Fibroblast of upper back skin (primary cell): ENCODE measurements at places on chromosomes 4 and X.

- DNase-seq, result no peak
Measured at GRCh38 chrX:17440258-17440657, 65.3 kb downstream of the NHS start.

DNA sequence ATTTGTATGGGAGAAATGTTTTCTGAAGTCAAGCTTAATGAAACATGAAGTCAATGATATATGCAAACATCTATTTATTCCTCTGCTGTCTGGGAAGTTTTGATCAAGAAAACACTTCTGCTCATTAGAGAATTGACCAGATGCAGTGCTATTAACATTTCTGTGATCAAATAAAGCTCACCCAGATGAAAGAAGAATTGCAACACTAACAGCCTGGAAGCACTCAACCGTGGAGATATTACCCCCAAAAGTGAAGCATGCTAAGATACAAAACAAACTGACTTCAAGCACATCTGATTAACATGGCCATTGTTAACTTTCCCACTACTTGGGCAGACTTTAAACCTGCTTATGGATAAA, 73.7 kb upstream of the GUCY1A1 start:
- DNase-seq, result no peak

DNA sequence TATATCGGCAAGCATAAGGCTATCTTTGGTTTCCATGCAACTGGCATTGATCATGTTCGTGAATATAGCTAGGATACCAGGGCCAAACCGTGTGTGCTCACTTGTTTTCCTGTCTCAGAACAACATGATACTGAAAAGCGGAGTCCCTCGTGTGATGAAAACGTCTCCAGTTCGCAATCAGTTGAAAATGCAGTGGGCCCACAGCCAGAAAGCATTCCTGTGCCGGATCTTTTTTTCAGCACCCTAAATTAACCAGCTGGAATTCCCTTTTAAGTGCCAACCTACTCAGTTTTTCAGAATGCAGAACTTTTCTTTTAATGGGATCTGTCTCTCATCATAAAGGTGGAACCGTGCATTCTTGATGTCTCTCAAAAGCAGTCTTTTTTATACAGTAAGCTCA, 130.8 kb upstream of the FRG1 start:
- DNase-seq, result peak; percentile 39

GRCh38 chr4:61714387-61714911, 514.3 kb downstream of the ADGRL3 start:
- no peak for DNase-seq

GRCh38 chrX:103276581-103277002, at the start of gene TCEAL5:
Gene TCEAL5, minus strand, starts transcription at chrX:103276750. Its CDS starts 2,187 bp downstream, at chrX:103274563.
- no peak for DNase-seq

DNA sequence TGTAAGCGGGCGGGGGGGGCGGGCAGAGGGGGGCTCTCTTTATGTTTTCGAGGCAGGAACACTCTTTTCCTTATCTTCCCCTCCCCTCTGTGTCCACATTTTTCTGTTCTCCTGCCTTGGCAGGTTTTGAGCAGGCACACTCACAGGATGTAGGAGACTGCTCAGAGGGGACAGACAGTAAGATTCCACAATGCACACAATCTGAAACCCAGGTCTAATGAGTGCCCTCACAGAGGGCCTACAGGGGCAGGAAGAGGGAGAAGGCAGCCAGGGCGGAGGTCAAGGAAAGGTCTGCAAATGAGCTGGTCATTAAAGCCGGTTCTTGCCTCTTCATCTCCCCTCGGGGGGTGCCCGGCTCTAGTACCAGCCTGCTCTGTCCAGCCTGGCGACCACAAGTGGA, 106.1 kb upstream of the ATP6AP2 start:
- no peak for DNase-seq

GRCh38 chrX:13064599-13065143, 20.3 kb upstream of the FAM9C start:
- DNase-seq, result peak; percentile 85

DNA sequence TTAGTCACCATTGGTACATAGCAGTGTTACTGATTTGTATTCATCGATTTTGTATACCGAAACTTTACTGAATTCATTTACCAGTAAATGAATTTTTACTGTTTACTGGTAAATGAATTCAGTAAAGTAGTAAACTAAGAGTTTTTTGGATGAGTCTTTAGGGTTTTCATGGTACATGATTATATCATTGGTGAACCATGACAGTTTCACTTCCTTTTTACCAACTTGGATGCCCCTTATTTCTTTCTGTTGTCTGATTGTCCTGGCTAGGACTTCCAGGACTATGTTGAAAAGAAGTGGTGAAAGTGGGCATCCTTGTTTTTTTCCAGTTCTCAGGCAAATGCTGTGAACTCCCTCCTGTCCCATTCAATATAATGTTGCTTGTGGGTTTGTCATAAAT, 494.9 kb downstream of the GALNTL6 start:
- no peak for DNase-seq

- DNase-seq, result no peak
Measured at GRCh38 chr4:131054489-131055019, 1958.6 kb downstream of the C4orf33 start.

GRCh38 chr4:83124111-83124780, 9.7 kb upstream of the PLAC8 start:
- no peak for DNase-seq

DNA sequence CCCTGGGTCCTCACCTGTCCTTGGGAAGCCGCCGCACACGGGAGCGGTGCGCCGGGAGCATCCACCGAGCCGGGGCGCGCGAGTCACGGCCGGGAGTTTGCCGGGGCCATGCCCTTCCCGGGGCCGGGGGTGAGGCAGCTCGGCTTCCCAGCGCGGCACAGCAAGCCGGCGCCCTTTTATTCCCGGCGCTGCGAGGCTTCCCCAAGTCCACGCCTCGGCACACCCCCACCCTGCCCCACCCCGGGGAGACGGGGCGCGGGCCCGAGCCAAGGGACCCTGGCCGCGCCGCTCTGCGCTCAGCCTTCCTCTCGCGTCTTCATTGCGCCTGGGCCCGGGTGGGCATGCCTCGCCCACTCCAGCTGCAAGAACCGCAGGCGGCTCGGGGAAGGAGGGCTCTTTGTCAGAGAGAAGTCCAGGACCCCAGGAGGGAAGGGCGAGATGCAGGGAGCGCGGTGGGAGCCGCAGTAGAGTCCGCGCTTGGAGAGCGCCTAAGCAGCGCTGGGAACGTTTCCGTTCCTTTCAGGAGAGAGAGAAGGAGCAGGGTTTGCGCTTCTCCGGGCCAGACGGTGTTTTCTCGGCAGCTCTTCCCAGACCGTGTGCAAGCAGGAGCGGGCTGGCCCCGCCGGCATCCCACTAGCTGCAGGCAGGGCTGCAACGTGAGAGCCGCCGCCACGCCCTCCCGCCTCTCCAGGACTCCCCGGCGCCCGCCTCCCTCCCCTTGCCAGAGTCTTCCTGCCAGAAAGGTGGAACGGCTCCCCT, at the start of gene MXRA5:
TSS of gene MXRA5 (minus strand) at position 152 of the 759 bp plus-strand sequence. CDS start 2,819 bp downstream, outside the sequence.
- DNase-seq, result peak; percentile 53

GRCh38 chr4:160136021-160136420, 1033.1 kb downstream of the RAPGEF2 start:
- DNase-seq, result no peak

GRCh38 chr4:52843958-52844357, 18.2 kb upstream of the RASL11B start:
- no peak for DNase-seq

DNA sequence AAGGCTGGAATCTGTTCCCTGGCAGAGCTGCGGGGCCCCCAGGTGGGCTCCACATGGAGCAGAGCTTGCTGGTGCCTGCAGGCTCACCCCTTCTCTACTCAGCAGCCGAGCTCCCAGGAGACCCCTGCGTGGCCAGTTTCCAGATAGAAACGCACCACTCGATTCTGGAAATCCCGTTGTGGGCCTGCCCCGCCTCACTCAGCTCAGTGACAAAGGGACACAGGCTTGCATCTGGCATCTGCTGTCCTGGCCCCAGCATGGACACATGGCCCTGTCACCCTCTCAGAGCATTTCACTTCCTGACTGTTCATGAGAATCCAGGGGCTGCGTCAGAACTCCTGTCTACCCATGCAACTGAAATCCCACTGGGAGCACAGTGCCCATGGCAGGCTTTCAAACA, 20.5 kb upstream of the C4orf50 start:
- DNase-seq, result no peak

- no peak for DNase-seq
Measured at GRCh38 chr4:146932116-146932515, 13.5 kb downstream of the TTC29 start.

DNA sequence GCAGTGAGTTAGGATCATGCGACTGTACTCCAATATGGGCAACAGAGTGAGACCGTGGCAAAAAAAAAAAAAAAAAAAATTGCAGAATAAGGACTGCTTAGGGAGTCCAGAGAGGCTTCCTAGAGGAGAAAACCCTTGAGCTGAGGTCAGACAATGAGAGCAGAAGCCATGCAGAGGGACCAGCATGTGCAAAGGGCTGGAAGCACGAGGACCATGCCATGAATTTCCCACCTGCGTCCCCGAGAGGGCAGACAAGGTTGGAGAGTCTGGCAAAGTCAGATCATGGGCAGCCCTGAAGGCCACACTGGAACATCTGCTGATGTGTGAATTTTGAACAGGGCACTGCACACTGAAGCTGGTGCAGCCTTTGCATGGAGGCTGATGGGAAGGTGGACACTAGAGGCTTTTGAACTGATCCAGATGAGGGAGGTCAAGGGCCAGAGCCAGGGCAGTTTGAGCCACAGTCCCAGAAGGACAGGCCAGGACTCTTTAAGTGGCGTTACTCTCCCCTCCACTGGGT, 6.5 kb upstream of the JAKMIP1 start:
- DNase-seq, result no peak

DNA sequence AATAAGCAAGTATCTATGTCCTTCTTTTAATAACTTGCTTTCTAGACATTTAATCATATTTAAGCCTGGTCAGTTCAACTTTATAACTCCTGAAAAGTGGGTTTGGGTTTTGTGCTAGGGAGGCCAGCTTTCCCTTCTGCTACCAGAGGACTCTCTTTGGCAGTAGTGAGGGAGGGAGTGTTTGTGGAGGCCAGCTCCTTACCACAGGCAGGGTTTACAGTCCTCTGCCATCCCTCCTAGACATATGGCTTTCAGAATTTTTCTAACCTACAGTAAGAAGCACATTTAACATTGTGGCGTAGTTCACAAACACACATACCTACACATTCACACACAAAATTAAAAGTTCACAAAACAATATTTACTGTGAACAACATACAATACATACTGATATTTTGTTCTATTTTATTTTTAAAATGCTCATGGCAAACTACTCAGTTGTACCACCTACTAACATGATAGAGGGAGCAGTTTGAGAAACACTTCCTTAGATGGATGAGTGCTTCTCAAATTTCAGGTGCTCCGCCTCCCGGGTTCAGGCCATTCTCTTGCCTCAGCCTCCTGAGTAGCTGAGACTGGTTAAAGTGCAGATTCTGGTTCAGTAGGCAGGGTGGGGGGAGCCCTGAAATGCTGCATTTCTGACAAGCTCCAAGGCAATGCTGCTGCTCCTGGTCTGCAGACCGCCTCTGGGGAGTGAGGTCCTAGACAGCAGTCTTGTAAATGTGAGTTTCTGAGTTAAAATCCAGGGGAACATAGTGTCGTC, 86.7 kb downstream of the PTTG2 start:
- peak; percentile 57 for DNase-seq

GRCh38 chr4:15702941-15703403, at the start of gene BST1:
Gene BST1, plus strand, starts transcription at chr4:15703065. Its CDS starts 80 bp downstream, at chr4:15703145.
- DNase-seq, result peak; percentile 61

GRCh38 chr4:159227984-159228383, 125.1 kb downstream of the RAPGEF2 start:
- DNase-seq, result peak; percentile 91

DNA sequence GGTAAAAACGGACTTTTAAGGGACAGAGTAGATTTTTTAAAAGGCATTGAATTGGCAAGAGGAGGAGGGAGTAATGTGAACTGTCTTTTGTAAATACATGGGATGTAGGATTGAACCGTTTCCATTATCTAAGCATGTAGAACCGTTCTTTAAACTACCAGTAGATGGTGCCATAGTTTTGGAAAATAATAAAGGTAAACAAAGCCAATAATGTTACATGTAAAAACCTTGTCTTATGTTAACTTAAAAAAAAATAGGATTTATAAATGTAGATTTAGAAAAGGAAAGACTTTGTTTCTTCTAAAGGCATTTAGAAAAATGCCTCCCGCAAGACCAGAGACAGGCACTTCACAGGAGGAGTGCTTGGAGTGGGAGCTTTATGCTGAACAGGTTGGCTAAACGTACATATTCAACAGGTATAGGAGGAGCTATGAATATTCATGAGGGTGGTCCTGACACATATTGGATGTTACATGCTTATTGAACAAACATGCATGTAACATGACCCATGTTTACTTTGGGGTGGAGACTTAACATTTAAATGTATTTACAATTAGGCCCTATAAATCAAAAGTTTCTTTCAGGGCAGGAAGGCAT, 45.5 kb upstream of the FAM241A start:
- peak; percentile 62 for DNase-seq

DNA sequence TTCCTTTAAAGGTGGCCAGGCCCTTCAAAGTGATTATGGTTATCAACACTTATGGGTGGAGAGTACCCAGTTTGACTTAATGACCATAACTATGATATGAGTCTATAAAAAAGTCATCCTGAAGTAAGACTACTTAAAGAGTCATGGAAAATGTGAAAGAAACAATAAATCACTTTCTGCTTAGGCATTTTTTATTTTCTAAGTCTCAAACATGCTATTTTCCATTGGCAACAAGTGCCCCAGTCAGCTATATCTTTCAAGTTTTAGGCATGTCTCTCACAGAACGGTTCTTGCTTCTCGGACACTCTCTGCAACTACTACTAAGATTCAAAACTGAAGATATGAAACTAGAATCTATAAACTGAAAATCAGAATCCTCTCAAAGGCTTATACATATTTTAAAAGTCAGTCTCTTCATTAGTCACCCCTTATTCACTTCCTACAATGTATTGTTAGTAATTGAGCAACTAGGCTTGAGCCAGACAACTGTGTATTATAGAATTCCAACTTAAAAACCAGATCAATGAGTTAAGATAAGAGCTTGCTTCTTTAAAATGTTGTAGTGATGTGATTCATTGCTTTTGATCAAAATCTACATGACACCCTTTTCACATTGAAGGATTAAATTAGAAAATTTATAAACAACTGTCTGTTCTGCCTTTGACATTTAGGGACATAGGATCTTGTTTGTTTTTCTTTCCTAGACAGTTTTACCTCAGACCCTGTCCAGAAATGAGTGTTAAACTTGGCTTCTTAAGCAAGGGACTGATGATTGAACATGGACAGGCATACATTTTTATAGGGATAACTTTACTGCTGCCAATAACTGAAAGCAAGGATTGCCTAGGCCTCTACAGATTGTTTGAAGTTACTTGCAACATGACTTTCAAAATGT, 2.9 kb downstream of the ANTXR2 start:
- DNase-seq, result peak; percentile 37

DNA sequence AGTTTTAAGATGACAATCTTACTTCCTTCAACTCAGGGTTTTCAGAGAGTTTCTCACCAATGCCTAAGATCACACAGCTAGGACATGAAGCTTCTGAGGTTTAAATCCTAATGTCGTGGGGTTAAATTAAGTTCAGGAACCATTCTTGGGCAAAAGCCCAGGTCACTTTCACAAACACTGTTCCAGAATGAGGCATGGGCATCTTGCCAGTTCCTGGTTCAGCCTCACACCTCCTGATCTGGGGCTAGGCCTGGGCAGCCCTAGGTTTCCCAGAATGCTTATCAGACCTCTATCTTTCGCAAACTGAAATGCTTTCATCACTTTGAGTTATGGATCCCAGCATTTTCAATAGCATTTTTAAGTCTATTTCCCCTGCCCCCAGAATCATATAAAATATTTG, 224.8 kb upstream of the EDA2R start:
- no peak for DNase-seq
